ENCODE measurements at places on chromosomes 4 and X.

DNA sequence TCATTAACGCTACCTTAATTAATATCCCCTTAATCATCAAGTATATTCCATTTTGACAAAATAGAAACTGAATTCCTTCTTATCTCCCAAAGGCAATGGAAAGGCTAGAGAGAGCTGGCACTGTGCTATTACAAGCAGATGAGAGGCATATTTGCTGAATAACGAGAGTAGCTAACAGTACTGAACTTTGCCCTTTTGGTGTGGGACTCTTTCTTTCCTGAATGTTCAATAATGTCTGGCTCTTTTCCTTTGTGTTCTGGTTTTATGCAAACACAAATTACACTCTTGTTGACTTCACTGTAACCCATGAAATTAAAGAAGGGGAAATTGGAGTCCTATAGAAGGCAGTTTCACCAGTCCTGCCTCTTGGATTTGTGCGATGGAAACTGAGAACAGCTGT lies 63.5 kb downstream of the SHROOM3 start:
- DNase-seq = no peak

GRCh38 chr4:27692158-27692557 lies 831.5 kb downstream of the STIM2 start:
- DNase-seq = no peak

GRCh38 chr4:183876268-183876934 lies 28.7 kb upstream of the STOX2 start:
- DNase-seq = no peak

DNA sequence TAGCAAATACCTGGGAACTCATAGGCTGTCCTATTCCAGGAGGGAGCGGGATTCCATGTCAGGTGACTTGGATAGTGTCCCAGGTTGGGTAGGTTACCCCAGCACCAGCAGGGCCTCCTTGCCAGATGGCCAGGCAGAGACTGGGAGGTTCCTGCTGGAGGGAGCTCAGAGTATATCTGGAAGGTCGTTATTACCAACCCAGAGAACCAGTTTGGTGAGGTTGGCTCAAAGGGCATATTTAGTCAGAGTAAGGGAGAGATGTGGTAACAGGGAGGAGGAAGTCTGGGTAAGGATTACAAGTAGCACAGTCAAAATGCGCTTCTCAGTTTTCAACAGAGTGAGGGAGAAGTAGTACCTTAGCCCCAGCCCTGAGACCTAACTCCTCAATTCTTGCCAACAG lies 53.3 kb upstream of the LNX1 start:
- DNase-seq = no peak

GRCh38 chr4:2911868-2912267 lies 51.3 kb downstream of the NOP14 start:
- no peak for DNase-seq

- DNase-seq = no peak
These were observed 265.9 kb upstream of the GK2 start for GRCh38 chr4:79673898-79674297.

DNA sequence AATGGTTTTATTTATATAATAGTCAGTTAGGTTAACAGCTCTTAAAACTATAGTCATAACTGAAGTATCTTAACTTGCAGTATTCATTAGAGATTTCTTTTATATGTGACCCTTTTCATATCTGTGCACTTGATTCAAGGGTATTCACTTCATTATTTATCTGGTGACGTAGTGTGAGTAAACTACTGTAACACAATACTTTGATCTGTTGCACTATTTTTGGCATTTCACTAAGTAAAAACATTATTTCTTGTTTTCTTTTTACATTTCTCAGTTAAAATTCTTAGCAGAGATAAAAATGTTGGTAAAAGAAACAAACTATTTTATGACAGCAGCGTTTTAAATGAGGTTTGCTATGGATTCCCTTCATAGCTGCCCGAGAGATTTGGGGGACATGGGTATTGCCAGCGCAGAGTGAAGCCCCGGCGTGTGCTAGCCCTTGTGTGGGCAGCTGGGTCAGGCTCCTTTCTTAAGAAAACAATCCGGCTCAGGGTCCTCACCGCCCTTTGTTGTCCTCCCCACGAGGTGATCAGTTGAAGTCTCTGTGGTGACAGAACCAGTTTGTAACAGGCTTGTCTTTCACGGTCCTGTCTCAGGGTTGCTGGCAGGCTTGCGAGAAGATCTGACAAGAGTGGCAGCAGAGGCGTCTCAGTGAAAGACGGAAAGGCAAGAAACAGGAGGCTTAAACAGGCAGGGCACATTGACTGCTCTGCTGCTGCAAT lies 293.4 kb downstream of the BMPR1B start:
- no peak for DNase-seq

- no peak for DNase-seq
These were observed 222.4 kb downstream of the SLIT2 start for GRCh38 chr4:20474119-20474518.

DNA sequence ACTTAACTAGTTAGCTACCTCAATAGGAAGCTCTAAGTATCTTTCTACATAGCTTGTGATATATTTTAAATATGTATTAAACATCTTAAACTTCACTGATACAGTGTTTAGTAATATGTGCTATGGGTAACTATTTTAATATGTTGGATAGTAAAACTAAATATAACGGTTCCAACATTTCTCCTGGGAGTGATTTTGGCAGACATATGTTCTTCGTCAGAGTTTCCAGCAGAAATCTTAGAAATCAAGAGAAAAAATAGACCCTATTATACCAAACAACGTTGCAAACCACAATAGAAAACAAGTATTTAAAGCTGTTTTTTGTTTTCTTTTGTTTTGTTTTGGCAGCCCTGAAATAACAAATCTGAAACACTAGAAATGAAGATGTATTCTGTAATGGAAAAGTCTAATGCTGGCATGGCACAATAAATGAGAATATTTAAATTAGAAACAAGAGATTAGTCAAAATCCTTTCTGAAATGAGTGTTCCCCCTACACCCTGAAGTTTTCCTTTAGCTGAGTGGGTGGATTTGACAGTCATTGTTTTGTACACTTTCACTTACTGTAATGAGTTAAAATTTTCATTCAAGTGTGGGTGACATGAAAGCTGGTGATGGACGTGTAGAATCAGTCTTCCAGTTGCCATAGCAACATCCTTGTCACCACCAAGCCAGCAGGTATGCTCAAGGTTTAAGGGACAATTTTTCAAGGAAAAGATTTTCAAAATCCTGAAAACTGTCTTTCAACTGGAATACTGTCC lies 233.5 kb downstream of the SCFD2 start:
- no peak for DNase-seq

DNA sequence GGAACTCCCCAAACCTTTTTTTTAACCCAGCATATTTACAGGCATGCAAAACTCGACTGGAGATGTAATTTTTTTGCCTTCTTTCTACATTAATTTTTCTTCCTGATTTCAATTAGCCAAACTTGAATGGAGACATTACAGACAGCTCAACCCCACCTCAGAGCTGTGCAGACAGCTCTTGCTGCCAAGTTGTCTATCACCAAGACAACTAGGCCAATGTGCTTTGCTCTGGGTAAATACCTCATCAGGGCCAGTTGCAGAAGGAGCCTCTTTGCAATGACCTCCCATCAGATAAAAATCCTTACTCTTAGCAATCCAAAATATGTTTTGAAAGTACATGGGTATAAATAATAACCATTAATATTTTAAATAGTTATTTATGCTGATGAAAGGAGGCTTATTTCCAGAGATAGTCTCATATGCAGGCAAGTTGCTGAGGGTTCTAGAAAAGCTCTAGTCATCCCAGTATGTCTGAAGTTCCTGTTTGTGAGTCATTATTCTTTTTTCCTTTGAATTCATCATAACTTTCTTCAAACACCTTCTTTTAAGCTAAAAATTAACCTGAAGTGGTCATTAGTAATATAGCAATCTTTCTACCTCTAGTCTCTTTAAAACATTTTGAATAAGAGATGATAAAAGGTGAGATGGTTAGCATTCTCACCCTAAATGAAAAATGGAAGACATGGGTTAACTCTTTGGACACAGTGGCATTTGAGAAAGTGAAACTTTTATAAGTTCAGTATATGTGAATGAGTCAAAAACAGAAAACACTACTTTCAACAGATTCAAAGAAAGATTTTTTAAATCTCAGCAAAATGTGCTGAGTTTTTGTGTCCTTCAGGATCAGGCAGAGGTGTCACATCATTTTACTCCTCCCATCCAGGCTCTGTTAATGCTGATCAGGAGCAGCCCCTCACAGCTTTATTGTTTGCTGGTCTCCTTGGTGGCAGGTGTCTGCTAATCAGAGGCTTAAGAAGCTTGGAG lies 475.5 kb upstream of the FGF16 start:
- no peak for DNase-seq

- peak; percentile 49 for DNase-seq
These were observed 212.6 kb downstream of the SPOCK3 start for GRCh38 chr4:167021545-167022155.

DNA sequence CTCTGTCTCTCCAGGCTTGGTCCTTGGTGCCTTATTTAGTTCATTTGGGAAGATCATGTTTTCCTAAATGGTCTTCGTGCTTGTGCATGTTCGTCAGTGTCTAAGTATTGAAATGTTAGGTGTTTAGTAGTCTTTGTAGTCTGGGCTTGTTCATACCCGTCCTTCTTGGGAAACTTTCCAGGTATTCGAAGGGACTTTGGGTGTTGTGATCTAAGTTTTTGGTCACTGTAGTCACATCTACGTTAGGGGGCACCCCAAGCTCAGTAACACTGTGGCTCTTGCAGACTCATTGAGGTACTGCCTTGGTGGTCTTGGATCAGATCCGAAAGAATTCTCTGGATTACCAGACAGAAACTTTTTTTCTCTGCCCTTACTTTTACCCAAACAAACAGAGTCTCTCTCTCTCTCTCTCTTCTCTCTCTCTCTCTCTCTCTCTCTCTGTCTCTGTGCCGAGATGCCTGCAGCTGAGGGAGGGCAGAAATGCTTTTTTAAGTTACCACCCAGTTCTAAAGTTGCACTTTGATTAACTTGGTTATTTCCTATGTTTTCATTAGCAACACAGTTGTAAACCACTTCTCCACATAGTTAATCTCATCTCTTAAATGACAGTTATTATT lies 67.6 kb upstream of the SLC7A3 start:
- peak; percentile 2 for DNase-seq

All from CD4-positive, alpha-beta T cell treated with Interleukin-15 for 4 hours (primary cell).